ENCODE measurements at places on chromosomes 11 and 22.
A peak's percentile ranks its signal among the peaks of the same experiment; 100 is the strongest.

DNA sequence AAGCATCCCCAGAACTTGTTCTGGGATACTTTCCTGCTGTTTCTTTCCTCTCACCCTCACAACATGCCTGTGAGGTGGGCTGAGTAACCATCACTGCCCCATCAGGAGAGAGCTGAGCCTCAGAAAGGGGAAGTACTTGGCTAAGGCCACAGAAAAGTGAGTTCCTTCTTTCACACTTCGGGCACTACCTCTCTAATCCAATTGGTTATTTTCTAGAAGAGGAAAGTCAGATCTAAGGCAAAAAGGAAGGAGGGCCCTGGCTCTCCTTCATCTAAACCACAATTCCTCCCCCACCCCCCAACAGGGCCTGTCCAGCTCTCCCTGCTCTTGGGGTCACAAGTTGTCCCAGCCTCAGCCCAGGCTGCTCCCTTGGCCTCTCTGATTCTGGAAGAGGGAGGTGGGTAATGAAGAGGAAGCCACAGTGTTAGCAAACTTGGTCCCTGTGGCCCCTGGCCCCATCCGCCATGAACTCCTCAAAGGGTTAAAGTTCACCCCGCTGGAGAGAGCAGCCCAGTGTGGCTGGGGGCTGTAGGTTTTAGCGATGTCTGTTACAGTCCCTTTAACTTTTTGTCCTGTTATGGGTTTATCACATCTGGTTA is 34.0 kb downstream of the SLC22A12 start:
- H3K27ac ChIP-seq: no peak overlapping the region
- no peaks in the 10 kb centered on the region for H3K4me1 ChIP-seq
- no peak overlapping the region for H3K4me3 ChIP-seq
- DNase-seq: no peak
- peaks cover 43% of the 10 kb centered on the region for H3K27me3 ChIP-seq
- H3K36me3 ChIP-seq: no peaks in the 10 kb centered on the region

GRCh38 chr22:18022876-18023275 is 1.5 kb downstream of the MICAL3 start:
- H3K36me3 ChIP-seq: no peaks in the 10 kb centered on the region
- peak overlapping the region; percentile 63 for H3K27ac ChIP-seq
- H3K4me3 ChIP-seq: peak overlapping the region; percentile 97
- peaks cover 37% of the 10 kb centered on the region for H3K4me1 ChIP-seq
- no peak for DNase-seq
- peaks cover 3% of the 10 kb centered on the region for H3K27me3 ChIP-seq

GRCh38 chr11:2461253-2461955 is 16.6 kb downstream of the KCNQ1 start:
- no peak overlapping the region for H3K27ac ChIP-seq
- H3K4me3 ChIP-seq: no peak overlapping the region
- DNase-seq: no peak
- H3K27me3 ChIP-seq: peaks cover 36% of the 10 kb centered on the region
- no peaks in the 10 kb centered on the region for H3K4me1 ChIP-seq

DNA sequence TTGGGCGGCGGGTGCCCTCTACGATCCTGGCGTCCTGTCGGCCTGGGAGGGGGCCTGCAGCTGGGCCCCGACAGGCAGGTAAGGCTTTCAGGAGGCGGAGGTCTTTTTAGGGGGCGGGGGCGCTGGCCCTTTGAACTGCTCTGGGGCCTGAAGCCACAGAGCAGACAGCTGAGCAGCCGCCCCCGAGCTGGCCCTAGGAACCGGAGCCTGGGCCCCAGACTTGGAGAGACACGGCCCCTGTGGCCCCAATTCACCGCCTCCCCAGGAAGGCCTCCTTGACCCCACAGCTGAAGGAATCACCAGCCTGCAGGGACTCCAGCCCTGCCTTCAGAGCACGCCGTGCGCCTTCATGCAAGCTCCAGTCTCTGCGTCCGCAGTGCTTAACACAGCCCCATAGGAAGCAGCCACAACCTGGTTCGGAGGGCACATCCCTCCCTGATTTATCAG is 618 bp upstream of the CERK start:
- H3K4me3 ChIP-seq: peak overlapping the region; percentile 88
- no peaks in the 10 kb centered on the region for H3K36me3 ChIP-seq
- 0 out of 2 replicates have a peak, but pooled peaks cover 1% of the 10 kb centered on the region for H3K27me3 ChIP-seq

DNA sequence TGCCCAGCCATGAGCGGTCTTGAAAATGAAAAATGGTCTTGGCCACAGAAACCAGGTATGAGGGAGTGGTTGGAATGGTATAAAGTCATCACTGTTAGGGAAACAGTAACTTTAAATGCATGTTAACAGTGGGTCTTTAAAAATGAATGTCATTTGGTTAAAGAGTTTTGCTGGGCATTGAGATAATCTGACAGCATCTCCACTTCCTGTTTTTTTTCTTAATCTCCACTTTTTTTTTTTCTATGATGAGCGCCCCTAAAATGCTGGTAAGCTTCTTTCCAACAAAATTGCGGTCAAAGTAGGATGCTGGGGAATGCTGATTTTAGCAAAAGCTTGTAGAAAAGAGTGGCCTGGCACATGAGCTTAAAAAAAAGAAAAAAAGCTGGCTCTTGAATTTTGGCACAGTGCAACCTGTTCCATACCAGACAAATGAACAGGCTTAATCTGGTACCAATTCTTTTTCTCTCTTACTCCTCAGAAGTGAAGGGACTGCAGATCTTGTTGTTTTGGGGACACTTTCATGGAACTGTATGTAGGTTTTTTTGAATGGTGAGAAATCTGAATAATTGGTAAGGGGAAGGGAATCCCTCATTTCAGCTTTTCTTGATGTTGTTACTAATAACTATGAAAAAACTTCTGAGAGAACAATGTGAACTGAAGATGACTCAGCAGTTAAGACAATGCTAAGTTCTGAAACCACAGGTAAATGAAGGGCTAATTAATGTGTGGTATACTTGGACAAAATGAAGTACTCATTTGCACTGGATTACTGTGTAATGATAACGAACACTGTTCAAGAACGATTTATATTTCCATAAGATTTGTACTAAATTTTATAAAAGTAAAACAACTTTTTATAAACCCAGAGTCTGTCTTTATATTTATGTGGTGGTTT is 3.1 kb upstream of the ARHGEF12 start:
- peak overlapping the region; percentile 42 for H3K4me3 ChIP-seq
- H3K27me3 ChIP-seq: peaks cover 5% of the 10 kb centered on the region
- H3K27ac ChIP-seq: peak overlapping the region; percentile 80
- peaks cover 66% of the 10 kb centered on the region for H3K4me1 ChIP-seq

- no peaks in the 10 kb centered on the region for H3K36me3 ChIP-seq
- peak; percentile 69 for DNase-seq
- H3K4me1 ChIP-seq: peaks cover 42% of the 10 kb centered on the region
Observed at GRCh38 chr22:40654522-40655167, 18.1 kb upstream of the MRTFA start.

GRCh38 chr11:64861227-64861975 is 16.9 kb upstream of the CDC42BPG start:
- no peak overlapping the region for H3K27ac ChIP-seq
- peaks cover 13% of the 10 kb centered on the region for H3K36me3 ChIP-seq
- H3K27me3 ChIP-seq: peaks cover 1% of the 10 kb centered on the region
- no peak for DNase-seq
- H3K4me1 ChIP-seq: peaks cover 50% of the 10 kb centered on the region

GRCh38 chr22:19793661-19794310 is 33.2 kb downstream of the TBX1 start:
- no peak overlapping the region for H3K27ac ChIP-seq
- H3K4me3 ChIP-seq: no peak overlapping the region
- no peaks in the 10 kb centered on the region for H3K27me3 ChIP-seq
- H3K4me1 ChIP-seq: peaks cover 33% of the 10 kb centered on the region
- DNase-seq: no peak

- DNase-seq: no peak
- H3K36me3 ChIP-seq: peaks cover 38% of the 10 kb centered on the region
- peak overlapping the region; percentile 57 for H3K27ac ChIP-seq
- H3K27me3 ChIP-seq: peaks cover 47% of the 10 kb centered on the region
Observed at GRCh38 chr11:69642549-69642912, 1.6 kb downstream of the CCND1 start.

- no peak overlapping the region for H3K4me3 ChIP-seq
- peak; percentile 5 for DNase-seq
- no peaks in the 10 kb centered on the region for H3K36me3 ChIP-seq
- H3K27me3 ChIP-seq: no peaks in the 10 kb centered on the region
- H3K27ac ChIP-seq: peak overlapping the region; percentile 8
Observed at GRCh38 chr11:128299132-128299726, 288.1 kb downstream of the ETS1 start.

- H3K27ac ChIP-seq: no peak overlapping the region
Observed at GRCh38 chr11:8329847-8330361, 66.2 kb upstream of the LMO1 start.

DNA sequence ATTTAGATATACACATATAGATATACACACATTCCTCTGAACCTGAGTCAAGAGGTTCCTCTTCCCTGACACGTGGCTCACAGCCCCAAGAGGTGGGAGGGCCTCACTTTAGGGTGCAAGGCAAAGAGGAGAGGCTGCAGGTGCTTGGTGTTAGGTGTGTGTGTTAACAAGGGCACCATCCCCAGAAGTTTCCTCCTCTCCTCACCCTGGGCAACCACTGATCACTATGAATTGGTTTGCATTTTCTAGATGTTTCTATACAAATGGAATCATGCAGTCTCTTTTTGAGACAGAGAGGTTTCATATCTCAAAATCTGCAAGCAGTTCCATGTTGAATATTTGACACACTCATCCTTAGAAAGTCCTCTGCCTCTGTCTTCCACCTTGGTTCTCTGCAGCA is 120.9 kb upstream of the NECTIN1 start:
- H3K36me3 ChIP-seq: no peaks in the 10 kb centered on the region
- H3K4me3 ChIP-seq: no peak overlapping the region
- no peak for DNase-seq
- peaks cover 22% of the 10 kb centered on the region for H3K27me3 ChIP-seq

- peaks cover 3% of the 10 kb centered on the region for H3K27me3 ChIP-seq
- DNase-seq: no peak
- no peaks in the 10 kb centered on the region for H3K36me3 ChIP-seq
- H3K27ac ChIP-seq: no peak overlapping the region
Observed at GRCh38 chr11:128596250-128596649, 8.9 kb upstream of the ETS1 start.

DNA sequence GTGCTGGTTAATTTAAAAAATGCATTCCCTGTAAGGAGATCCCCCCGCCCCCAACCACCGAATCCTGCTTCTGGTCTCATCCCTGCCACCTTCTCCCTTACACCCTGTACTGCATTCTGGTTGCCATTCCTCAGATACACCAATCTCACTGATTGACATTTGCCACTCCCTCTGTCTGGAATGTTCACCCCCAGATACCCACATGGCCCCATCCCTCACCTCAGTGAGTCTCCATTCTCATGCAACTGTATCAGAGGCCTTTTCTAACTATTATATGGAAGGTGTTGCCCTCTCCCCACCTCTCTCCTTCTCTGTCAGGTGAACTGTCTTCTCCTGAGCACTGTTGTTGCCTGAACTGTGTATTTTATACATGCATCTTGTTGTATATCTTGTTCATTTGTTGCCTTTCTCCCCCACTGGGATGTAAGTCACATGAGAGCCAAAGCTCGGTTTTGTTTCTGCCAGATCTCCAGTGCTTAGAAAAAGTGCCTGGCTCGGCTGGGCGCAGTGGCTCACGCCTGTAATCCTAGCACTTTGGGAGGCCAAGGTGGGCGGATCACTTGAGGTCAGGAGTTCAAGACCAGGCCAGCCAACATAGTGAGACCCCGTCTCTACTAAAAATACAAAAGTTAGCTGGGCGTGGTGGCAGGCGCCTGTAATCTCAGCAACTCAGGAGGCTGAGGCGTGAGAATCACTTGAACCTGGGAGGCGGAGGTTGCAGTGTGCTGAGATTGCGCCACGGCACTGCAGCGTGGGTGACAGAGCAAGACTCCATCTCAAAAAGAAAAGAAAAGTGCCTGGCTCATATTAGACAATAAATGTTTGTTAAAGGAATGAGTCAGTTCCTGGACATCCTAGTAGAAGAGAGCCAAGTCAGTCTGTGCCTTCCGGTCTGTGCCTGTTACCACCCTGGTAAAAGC is 61.0 kb downstream of the TNRC6B start:
- H3K4me3 ChIP-seq: peak overlapping the region; percentile 41
- DNase-seq: peak; percentile 71
- peaks cover 55% of the 10 kb centered on the region for H3K4me1 ChIP-seq
- peaks cover 23% of the 10 kb centered on the region for H3K36me3 ChIP-seq

GRCh38 chr22:35039625-35040024 is 26.3 kb upstream of the ISX start:
- H3K4me3 ChIP-seq: no peak overlapping the region
- H3K27me3 ChIP-seq: no peaks in the 10 kb centered on the region
- no peak for DNase-seq
- peaks cover 15% of the 10 kb centered on the region for H3K36me3 ChIP-seq
- no peak overlapping the region for H3K27ac ChIP-seq
- no peaks in the 10 kb centered on the region for H3K4me1 ChIP-seq

DNA sequence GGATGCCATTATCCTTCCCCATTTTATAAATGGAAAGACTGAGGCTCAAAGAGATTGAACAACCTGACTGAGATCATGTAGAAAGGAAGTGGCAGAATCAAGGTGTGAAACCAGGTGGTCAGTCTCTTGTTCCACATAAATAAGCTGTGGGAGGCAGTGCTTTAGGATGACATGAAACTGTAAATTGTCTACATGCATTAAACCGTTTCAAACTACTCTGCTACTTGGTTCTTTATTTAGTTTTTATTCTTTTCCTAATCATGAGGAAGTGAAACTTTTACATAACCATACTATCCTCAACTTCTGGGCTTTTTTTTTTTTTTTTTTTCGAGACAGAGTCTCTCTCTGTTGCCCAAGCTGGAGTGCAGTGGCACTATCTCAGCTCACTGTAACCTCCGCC is 34.9 kb downstream of the CADM1 start:
- H3K4me1 ChIP-seq: no peaks in the 10 kb centered on the region
- H3K4me3 ChIP-seq: no peak overlapping the region
- H3K36me3 ChIP-seq: no peaks in the 10 kb centered on the region
- H3K27me3 ChIP-seq: no peaks in the 10 kb centered on the region
- no peak overlapping the region for H3K27ac ChIP-seq
- no peak for DNase-seq

GRCh38 chr11:114848027-114848426 is 169.7 kb downstream of the NXPE2 start:
- H3K36me3 ChIP-seq: peaks cover 3% of the 10 kb centered on the region
- H3K27me3 ChIP-seq: no peaks in the 10 kb centered on the region
- H3K4me3 ChIP-seq: no peak overlapping the region
- H3K27ac ChIP-seq: no peak overlapping the region

GRCh38 chr11:104254347-104254746 is 90.4 kb upstream of the PDGFD start:
- H3K4me1 ChIP-seq: no peaks in the 10 kb centered on the region
- H3K27ac ChIP-seq: no peak overlapping the region
- H3K4me3 ChIP-seq: no peak overlapping the region
- no peaks in the 10 kb centered on the region for H3K36me3 ChIP-seq
- H3K27me3 ChIP-seq: peaks cover 1% of the 10 kb centered on the region

DNA sequence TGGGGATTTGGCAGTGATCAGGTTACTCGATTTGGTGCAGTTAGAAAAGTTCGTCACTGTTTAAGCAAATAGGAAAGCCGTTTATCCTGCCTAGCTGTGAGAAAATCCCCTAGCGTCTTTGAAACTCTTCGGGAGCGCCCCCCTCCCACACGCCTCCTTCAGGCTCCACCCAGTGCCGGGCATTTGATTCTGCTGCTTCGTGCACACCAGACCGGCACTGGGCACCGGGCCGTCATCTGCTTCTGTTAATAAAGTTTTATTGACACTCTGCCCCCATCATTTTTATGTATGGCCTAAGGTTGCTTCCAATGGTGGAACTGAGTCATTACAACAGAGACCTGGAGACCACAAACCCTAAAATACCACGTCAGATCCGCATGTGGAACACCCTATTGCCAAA is 50.9 kb downstream of the IGF2 start:
- H3K4me3 ChIP-seq: no peak overlapping the region
- peaks cover 3% of the 10 kb centered on the region for H3K27me3 ChIP-seq
- no peak for DNase-seq
- H3K4me1 ChIP-seq: no peaks in the 10 kb centered on the region
- peaks cover 26% of the 10 kb centered on the region for H3K36me3 ChIP-seq
